ENCODE measurements at places on chromosomes 13 and 19.

- DNase-seq: no peak
Measured at GRCh38 chr13:41941174-41941573, 19.7 kb downstream of the VWA8 start.

- no peak for DNase-seq
Measured at GRCh38 chr13:100526318-100527000, 62.1 kb downstream of the GGACT start.

DNA sequence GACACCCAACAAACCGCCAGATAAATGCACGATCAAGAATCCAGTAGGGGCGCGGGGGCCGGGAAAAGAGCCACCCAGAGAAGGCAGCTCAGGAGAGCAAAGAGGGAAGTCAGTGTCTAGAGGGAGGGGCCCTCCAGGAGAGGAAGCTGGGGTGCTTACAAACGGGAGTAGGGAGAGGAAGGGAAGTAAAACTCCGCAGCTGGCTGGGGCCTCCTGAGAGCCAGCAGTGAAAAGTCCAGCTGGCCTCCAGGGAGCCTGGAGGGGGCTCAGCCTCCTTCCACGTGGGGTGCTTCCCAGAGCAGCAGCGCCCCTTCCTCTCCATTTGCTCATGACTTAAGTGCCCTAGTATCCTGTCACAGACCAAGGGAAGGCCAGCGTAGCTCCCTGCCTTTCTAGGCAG lies 51.8 kb downstream of the TMED1 start:
- DNase-seq: no peak

DNA sequence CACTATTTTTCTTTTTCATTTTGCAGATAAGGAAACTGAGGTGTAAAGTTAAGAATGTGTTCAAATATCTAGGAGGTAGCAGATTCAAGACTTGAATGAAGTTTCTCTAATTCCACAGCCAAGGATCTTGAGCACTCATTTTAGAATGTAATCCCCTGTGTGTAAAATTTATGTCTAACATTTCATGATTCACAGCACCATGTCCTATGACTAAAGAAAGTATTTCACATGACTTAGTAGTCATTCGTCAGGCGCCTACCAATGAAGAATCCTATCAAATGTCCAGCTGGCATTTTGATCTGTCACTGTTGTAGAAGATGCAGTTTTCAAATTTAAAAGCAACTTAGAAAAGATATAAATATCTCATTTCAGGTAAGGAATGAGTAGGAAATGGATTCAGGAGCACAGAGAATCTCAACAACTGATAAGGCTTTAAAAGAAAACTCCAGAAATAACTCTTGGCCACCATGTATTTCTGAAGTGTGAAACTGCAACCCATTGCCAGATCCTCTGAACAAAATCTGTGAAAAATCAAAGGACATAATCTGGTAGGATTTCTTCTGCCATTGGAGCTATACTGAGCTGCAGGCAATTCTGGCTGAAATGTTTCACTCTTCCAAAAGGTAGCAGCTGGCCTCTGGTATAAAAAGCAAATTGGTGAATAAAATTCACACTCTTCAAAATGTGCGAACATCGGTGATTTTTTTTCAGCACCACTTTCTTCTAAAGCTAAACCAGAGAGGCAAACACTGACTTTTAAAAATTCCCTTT lies 92.2 kb downstream of the DCLK1 start:
- DNase-seq: no peak

GRCh38 chr19:10138879-10139795 lies 19.4 kb upstream of the EIF3G start:
- DNase-seq: no peak

GRCh38 chr13:44312834-44313551 lies 60.6 kb upstream of the SERP2 start:
- no peak for DNase-seq

GRCh38 chr19:40365613-40366401 lies 17.3 kb downstream of the PLD3 start:
- no peak for DNase-seq

DNA sequence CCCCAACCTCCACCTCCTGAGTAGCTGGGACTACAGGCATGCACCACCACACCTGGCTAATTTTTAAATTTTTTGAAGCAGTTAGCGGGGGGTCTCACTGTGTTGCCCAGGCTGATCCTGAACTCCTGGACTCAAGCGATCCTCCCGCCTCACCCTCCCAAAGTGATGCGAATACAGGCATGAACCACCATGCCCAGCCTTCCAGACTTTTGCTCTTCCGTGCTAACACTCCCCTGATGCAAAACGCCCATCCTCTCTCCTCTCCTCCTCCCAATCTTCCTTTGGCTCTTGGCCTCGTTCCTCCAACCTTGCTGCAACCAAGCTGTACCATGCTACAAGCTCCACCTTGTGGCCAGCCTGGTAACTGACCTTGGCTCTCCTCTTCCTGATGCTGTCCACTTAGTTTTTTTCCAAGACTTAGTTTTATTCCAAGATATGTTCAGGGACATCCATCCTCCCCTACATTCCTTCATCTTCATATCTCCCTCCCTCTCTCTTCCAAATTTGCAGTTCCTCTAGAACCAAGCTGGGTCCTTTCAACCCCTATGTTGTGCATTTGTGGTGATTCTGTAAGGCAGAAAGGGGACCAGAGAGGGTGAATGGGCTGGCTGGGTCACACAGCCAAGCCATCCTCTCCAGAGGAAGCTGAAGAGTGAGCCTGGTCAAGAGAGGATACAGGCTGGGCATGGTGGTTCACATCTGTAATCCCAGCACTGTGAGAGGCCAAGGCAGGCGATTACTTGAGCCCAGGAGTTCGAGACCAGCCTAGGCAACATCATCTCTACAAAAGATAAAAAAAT lies 32.8 kb downstream of the TINCR start:
- DNase-seq: no peak

GRCh38 chr19:33395561-33396550 lies 22.3 kb downstream of the CEBPG start:
- no peak for DNase-seq

DNA sequence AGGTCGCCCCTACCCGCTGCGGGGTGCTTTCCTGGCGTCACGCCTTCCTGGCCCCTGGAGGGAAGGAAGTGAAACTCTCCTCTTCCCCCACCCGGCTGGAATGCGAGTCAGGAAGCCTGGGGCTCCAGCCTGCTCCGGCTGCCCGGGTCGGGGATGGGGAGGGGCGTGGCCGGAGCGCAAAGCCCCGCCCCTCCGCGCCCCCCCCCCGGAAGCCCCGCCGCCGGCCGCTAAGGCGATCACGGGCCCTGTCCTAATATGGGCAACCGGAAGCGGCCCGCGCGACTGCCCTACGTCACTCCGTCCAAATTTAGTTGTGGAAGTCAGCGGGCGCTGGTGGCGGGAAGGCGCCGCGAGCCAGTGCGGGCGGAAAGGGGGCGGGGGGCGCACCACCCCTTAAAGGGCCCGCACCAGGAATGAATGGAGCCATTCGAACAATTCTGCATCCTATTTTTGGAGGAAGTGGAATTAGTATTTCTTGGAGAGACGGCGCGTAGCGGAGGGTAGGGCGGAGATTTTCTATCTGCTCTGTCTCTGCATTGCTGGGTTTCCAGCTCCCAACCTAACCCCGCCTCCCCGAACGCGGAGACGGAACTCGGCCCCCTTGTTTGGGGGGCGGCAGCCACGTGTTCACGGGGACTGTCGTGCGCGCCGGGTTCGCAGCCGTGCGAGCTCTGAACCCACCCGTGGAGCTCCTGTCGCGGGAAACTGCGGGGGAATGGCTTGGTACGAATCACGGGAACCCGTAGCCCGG lies 1.6 kb downstream of the IER2 start:
- DNase-seq: peak; percentile 93

DNA sequence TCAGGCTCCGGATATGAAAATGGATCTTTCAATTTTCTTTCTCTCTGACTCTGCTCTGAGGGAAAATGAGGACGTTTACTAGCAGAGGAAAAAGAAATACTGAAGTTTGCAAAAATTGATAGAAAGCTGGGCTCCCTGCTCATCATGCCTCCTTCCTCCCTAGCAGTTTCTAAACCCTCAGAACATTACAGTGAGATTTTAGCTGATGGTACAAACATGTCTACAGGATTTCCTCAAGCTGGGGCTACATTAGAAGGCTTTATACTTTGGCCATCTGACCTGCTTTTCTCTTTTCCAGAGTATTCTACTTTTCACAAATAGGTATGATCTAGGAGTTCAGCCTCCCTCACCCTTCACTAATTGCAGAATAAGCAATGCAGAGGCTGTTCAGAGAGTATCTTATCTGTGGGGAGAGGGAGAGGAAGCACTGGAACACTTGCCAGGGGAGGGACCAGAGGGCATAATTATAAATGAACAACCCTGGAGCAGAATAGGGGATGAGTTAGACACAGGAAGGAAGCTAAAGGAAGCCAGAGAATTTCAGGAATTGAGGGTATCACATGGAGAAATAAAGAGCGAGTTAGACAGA lies 30.0 kb downstream of the CEACAM1 start:
- DNase-seq: no peak

DNA sequence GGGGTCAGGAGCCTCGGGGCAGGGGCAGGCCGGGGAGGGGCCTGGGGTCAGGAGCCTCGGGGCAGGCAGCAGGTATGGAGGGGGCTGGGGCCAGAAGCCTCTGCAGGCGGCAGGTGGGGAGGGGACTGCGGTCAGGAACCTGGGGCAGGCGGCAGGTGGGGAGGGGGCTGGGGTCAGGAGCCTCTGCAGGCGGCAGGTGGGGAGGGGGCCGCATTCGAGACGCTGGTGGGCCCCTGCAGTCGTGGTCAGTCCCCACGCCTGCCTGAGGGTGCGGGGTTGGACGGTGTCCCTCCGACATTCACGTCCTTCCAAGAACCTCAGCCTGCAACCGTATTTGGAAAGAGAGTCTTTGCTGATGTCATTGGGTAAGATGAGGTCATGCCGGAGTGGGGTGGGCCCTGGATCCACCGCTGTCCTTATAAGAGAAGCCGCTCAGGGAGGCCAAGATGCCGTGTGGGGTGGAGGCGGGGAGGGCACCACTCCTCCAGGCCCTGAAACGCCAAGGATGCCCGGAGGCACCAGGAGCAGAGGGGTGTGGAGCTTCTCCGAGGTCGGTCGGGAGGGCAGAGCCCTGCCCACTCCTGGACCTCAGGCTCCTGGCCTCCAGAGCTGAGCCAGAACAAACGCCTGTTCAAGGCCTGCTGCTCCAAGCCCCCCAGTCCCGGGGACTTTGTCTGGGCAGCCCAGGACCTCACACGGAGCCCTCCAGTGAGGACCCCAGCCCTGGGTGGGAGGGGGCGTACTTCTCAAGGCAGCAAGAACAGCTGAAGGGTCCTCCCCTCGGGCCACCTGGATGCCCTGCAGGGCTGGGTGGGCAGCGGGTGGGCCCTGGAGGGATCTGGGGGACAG lies 30.1 kb downstream of the PIP5K1C start:
- DNase-seq: no peak

DNA sequence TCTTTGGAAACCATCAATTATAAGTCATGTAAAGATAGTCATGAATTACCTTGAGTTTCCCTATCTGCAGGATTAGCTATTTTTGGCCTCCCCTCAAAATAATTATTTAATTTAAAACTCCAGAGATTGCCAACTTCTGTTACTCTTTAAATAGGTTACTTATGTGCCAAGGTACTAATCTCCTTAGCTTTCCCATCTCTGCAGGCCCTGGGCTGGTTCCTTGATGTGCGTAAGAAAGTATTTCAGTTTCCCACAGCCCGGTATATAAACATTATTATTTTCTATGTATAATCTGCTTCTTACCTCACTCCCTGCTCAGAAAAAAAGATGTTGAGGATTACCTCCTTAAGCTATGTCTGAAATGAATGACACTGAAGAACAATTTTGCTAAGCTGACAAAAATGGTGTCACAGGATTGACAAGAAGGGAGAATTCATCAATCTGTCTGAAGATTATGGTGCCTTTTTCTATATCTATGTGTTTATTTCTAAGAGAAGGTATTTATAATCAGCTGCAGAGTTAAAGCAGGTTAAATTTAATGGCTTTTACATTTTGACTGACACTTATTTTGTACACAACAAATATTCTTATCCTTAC lies 1697.2 kb upstream of the PCDH20 start:
- DNase-seq: no peak

DNA sequence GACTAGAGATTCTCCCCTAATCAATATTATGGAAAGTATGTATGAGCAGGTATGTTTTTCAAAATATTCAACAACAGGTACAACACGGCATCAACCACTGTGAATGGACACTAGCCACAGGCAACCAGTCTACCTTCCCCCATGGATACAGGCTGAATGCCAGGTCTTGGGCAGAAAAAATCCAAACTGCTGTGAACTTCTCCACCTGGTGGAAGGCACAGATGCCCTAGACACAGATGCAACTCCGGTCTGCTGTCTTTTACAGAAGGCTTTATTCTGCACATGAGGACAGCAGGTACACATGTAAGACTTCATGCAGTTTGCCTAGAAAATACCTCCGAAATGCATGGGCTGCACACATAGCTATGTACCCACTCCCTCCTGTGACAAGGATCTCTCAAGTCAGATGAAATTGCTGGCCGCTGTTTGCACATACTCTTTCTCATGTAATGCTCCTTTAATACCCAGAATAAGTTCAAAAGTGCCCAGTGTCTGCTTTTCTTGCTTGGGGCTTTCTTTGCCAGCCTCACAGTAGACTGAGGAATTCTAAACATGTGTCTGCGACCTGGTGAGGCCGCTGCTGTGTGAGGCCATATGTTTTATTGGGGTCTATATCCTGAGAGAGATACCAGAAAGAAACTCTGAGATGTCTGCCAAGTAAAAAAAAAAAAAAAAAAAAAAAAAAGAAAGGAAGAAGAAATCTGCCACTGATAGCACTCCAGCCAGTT lies 325.9 kb downstream of the FOXO1 start:
- no peak for DNase-seq

GRCh38 chr13:112986946-112987681 lies 18.1 kb downstream of the MCF2L start:
- DNase-seq: no peak

- no peak for DNase-seq
Measured at GRCh38 chr13:99356262-99357091, 49.3 kb upstream of the GPR183 start.

GRCh38 chr19:9523885-9524474 lies 14.5 kb downstream of the ZNF426 start:
- DNase-seq: no peak

DNA sequence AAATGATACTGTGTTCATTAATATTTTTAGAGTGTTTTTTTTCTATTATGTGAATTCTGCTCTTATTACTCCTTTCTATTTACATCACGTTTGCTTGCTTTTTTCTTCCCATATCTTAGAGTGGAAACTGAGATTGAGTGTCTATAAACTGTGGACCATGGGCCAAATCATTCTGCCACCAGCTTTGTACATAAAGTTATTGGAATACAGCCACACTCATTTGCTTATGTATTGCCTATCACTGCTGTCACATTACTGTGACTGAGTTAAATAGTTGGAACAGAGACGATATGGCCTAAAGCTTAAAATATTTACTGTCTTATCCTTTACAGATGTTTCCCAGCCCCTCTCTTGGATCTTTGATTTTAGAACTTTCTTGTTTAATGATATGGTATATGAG lies 260.4 kb downstream of the MAB21L1 start:
- DNase-seq: no peak

- no peak for DNase-seq
Measured at GRCh38 chr19:43470288-43470687, 4.9 kb upstream of the LYPD3 start.

- DNase-seq: no peak
Measured at GRCh38 chr13:106795847-106796246, 227.9 kb upstream of the ARGLU1 start.

Measured in NCI-H1930 (cell line).